ENCODE measurements at places on chromosomes 3 and 15. TPM values are rescaled to one million over a fixed set of nuclear protein-coding genes. Genes with fewer than 3 reads are reported as not detected.

DNA sequence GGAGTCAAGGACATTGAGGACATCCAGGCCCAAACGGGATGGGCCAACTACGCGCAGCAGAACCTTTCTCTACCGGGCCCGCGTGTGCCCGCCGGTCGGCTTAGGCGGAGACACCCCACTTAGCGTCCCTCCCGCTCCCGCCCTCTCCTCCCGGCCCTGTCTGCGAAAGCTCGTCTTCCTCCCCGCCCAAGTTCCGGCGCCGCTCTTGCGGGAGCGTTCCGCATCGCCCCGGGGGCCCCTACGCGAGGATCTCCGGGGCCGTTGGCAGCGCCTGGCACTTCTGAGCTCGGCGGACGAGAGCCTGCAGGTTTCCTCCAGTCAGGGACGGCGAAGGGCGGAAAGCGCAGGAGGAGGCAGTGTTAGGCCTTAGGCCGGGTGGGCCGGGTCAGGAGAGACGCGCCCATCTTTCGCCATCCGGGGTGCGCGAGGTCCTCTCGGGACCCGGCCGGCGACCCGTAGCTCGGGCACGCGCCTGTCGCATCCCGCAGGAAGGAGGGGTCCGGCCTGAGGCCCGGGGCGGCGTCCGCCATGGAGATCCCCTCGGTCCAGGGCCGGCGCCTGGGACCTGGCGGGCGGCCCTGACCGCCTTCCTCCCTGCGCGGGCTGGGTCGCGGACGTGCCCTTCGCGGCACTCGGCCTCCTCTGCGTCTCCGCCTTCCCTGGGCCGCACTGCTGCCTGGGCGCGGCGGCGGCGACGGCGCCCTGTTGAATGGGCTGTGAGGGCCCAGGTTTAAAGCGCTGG lies at the start of gene FEM1B:
Gene FEM1B (plus strand): TSS at position 143 of the 742 bp plus-strand sequence. CDS start 673 bp downstream, outside the sequence.
- peaks cover 37% of the 10 kb centered on the region for H3K4me1 ChIP-seq
- peak; percentile 92 for DNase-seq
- H3K27ac ChIP-seq: peak within 1 kb of the TSS; percentile 59
- H3K4me3 ChIP-seq: peak within 1 kb of the TSS; percentile 68

DNA sequence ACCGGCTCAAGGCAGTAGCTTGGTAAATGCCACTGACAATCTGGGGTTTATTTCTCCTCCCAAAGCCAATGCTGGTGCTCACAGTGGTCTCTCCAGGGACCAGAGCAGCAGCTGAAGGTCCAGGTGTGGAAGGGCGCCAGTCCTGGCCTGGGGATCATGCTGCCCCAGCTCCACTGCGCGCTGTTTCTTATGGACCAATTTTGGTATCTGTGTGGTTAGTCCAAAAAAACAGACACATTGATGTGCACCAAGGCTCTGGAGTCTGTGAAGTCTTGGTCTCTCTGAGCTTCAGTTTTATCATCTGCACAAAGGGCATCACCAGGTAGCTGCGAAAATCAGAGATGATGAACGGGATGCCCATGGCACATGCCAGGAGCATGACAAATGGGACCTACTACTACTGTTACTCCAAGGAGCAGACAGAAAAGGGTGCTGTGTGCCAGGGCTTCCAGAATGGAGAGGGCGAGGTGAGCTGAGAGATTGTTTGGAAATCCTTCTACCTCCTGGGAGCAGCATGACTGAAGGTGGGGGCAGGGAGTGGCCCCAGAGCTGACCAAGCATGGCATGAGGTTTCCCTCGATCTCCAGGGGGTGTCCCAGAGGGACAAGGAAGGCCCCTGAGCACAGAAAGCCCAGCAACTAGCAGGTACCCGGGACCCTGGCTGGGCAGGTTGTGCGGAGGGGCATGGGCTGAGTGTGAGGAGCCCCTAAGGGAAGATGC lies 134.3 kb upstream of the PRR20G start:
- no peaks in the 10 kb centered on the region for H3K4me1 ChIP-seq
- DNase-seq: no peak
- H3K27ac ChIP-seq: no peak overlapping the region
- no peaks in the 10 kb centered on the region for H3K36me3 ChIP-seq
- peaks cover 12% of the 10 kb centered on the region for H3K27me3 ChIP-seq

GRCh38 chr3:133192967-133193366 lies 154.8 kb downstream of the TMEM108 start:
- H3K27ac ChIP-seq: no peak overlapping the region
- H3K27me3 ChIP-seq: no peaks in the 10 kb centered on the region
- no peak overlapping the region for H3K4me3 ChIP-seq
- no peak for DNase-seq

DNA sequence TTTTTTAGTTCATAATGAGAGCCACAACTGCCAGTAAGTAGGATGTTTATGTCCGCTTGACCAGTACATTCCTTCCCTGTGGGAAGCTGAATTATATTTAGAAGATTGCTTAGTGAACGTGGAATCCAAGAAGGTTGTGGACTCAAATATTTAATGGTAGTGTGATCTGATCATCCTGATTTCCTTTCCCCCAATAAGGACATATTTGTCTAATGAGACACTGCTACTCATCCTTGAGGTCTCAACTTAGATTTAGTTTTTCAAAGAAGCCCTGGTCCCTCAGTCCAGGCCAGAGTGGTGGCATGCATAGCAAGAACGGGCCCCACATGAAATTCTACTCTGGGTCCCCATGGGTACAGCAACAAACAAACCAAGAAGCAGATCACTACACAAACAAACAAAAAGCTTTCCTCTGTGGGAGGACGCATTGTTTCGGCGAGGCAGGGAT lies 60.8 kb downstream of the USP13 start:
- H3K27me3 ChIP-seq: no peaks in the 10 kb centered on the region
- H3K4me1 ChIP-seq: no peaks in the 10 kb centered on the region
- no peak overlapping the region for H3K27ac ChIP-seq
- no peak overlapping the region for H3K4me3 ChIP-seq
- DNase-seq: no peak
- H3K36me3 ChIP-seq: no peaks in the 10 kb centered on the region

DNA sequence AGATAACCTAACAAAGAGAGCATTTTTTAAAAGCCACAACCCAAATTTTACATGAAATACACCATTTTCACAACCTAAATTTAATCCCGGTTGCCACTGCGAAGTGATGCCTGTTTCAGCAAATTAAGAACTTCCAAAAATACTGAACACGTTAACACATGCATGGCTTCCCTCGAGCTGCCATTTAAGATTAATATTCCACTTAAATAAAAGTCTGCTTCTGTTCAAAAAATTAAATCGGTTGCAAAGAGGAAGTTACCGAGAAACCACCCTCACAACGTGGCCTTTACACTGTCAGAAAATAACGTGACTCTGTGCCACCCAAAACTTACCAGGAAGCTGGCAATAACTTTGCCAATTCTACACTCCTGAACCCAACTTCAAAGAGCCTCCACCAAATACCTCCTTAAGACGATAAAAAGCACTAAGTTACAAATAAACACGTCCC lies 1.2 kb downstream of the TBL1XR1 start:
- peak overlapping the region; percentile 93 for H3K27ac ChIP-seq
- peak; percentile 48 for DNase-seq
- no peaks in the 10 kb centered on the region for H3K27me3 ChIP-seq
- peak overlapping the region; percentile 97 for H3K4me3 ChIP-seq
- peaks cover 32% of the 10 kb centered on the region for H3K4me1 ChIP-seq

The AGTR1 gene
- total RNA-seq: not detected

The DVL3 gene
- total RNA-seq: 59.0 TPM

DNA sequence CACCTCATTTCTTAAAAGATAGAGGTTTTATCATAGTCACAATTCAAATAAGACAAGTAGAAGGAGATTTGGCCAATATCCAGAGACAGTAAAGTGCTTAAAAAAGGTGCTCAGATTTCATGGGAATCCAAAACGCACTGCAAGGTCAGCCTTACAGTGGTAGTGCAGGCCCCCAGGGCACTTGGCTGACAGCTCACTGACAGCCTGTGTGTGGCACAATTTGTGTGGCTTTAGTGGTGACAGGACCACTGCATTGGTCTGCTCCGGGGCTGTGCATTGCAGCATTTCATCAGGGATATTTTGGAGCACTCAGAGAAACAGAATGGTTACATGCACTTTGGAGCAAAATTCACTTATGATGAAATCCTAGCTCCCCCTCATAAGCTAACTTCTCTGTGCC lies 544.3 kb downstream of the NTRK3 start:
- H3K4me3 ChIP-seq: no peak overlapping the region
- no peaks in the 10 kb centered on the region for H3K4me1 ChIP-seq
- H3K27me3 ChIP-seq: no peaks in the 10 kb centered on the region

- H3K36me3 ChIP-seq: peaks cover 4% of the 10 kb centered on the region
- DNase-seq: no peak
- H3K4me1 ChIP-seq: peaks cover 1% of the 10 kb centered on the region
- H3K4me3 ChIP-seq: no peak overlapping the region
These were observed 63.9 kb downstream of the RBM6 start for GRCh38 chr3:50003824-50004223.

DNA sequence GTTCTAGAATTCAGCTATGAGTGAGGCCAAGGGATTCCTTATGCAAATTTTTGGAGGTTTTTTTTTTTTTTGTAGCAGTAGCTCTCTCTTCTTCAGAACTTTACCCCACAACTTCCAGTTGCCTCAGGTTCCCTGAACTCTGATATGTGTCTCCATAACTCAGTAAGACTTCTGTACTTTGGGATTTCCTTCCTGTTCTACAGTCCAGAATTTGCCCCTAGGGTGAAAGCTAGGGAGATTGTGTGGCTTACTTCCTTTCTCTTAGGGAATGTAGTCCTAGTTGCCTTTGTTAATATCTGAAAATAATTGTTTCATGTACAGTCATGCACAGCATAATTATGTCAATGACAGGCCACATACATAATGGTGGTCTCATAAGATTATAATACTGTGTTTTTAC lies 30.8 kb downstream of the LRRC28 start:
- H3K4me1 ChIP-seq: peaks cover 15% of the 10 kb centered on the region
- no peak overlapping the region for H3K27ac ChIP-seq
- no peaks in the 10 kb centered on the region for H3K27me3 ChIP-seq
- no peaks in the 10 kb centered on the region for H3K36me3 ChIP-seq

The POU1F1 gene
- total RNA-seq: not detected

The USP13 gene
- 21.1 TPM for total RNA-seq

GRCh38 chr15:61499376-61499775 lies 270.3 kb upstream of the RORA start:
- H3K36me3 ChIP-seq: no peaks in the 10 kb centered on the region
- DNase-seq: no peak
- H3K4me1 ChIP-seq: peaks cover 11% of the 10 kb centered on the region
- H3K4me3 ChIP-seq: no peak overlapping the region
- no peak overlapping the region for H3K27ac ChIP-seq

DNA sequence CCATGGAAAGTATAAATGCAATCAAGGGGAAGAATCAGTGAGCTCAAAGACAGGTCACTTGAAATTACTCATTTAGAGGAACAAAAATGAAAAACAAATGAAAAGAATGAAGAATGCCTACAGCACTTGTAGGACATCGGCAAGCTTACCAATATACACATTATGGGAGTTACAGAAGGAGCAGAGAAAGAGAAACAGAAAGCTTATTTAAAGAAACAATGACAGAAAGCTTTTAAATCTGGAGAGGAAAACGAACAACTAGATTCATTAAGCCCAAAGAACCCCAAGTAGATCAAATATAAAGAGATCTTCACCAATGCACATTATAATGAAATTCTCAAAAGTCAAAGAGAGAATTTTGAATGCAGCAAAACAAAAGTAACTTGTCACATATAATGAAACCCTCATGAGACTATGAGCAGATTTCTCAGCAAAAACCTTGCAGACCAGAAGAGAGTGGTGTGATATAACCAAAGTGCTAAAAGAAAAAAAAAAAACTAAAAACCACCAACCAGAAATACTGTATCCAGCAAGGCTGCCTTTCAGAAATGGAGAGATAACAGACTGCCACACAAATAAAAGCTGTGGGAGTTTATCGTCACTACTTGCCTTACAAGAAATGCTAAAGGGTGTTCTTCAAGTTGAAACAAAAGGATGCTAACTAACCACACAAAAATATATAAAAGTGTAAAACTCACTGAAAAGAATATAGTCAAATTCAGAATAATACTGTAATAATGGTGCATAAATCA lies 63.1 kb downstream of the MYH15 start:
- DNase-seq: no peak
- H3K36me3 ChIP-seq: no peaks in the 10 kb centered on the region
- no peak overlapping the region for H3K27ac ChIP-seq

GRCh38 chr15:74460298-74460697 lies 662 bp downstream of the UBL7 start:
- H3K4me1 ChIP-seq: peaks cover 9% of the 10 kb centered on the region
- H3K27ac ChIP-seq: peak overlapping the region; percentile 80
- DNase-seq: no peak
- H3K27me3 ChIP-seq: no peaks in the 10 kb centered on the region
- H3K4me3 ChIP-seq: peak overlapping the region; percentile 71

DNA sequence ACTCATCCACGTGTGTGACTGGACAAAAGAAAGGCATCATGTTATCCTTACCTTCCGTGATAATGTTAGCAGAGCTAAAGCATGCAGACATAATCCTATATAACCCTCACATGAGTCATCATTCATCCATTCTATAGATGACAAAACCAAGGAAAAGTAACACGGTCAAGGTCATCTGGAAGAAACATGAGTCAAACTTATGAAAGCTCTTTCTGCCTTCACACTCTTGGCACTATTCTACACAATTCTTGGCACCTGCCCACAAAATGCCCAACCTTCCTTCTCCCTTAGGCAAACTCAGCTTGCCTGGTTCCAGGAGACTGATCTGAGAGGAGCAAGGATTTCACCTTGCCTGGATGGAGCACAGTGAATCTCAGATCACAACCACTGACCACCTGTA lies 66.9 kb downstream of the PRICKLE2 start:
- no peaks in the 10 kb centered on the region for H3K27me3 ChIP-seq
- no peaks in the 10 kb centered on the region for H3K4me1 ChIP-seq
- no peak overlapping the region for H3K27ac ChIP-seq
- H3K4me3 ChIP-seq: no peak overlapping the region

DNA sequence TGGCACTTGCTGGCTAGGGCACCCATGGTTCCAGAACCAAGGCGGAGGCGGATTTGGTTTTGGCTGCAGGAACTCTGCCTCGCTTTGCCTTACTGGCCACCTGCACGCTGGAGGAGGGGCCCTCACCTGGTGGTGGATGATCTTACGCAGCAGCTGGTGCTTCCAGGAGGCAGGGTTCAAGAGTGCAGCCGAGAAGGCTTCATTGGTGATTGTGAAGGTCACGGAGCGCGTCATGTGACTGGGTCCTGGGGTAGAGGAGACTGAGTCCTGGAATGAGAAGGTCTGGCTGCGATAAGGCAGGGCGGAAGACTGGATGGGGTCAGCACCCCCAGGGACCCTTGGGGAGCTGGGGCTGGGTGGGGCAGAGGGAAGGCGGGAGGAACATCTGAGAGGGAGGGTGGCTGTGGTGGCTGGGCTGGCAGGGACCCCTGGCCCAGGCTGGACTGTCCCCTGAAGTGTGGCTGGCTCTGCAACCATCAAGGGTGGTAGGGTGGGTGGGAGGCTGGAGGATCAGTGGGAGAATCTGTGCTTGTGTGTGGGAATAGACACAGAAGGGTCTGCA lies 25.8 kb upstream of the GOLGA6C start:
- H3K27me3 ChIP-seq: no peaks in the 10 kb centered on the region
- DNase-seq: no peak
- no peaks in the 10 kb centered on the region for H3K4me1 ChIP-seq
- no peak overlapping the region for H3K27ac ChIP-seq
- H3K4me3 ChIP-seq: no peak overlapping the region

The UPK1B gene
- total RNA-seq: not detected

The USP19 gene
- 39.1 TPM for total RNA-seq
